ENCODE measurements at places on chromosomes 6 and 20.

DNA sequence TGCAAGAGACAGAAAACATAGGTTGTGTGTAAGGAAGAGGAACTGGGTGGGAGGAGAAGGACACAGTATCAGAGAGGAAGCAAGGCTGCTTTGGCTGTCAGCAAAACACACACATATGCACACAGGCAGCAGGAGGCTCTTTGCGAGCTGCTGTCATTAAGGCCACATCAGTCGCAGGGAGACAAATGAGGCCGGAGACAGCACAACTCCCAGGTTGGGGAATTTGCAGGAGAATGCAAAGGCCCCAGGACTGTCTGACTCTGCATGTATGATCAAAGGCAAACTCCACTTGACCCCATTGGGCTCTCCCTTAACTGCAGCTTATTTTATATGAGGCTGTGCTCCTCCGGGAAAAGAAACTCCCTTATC, 35.3 kb downstream of the METTL24 start:
- DNase-seq, result no peak

DNA sequence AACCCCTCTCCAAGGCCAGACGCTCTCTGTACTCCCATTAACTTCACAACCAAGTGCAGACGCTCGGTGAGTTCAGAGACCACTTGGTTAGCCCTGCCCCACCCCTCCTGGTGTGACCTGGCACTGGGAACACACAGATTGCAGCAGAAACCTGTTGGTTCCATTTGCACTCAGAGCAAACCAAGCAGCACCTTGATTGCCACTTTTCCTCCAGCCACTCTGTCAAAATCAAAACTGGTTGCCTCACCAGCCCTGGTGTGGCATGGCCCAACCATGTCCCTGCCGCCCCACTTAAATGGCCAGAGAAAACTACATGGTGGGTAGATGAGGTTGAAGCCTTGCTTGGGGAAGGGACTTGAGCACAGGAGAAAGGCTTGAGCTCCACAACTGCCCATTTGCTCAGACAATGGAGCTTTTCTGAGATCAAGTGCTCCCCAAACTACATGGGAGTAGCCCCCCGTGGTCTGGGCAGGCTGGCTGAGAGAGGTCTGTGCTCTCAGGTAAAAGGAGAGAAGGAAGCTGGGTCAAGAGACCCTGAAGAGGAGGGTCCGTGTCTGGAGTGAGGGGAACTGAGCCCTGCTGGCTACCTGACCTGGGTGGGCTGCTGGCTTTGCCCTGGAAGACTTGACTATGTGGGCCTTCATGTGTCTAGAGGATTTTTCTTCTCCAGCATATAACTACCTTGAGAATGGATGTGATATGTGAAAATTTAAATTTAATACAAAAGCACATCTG, 43.4 kb downstream of the PLCG1 start:
- DNase-seq, result no peak

- no peak for DNase-seq
Measured at GRCh38 chr6:165229216-165229615, 80.2 kb downstream of the C6orf118 start.

GRCh38 chr20:32966382-32966781, 37.9 kb downstream of the SUN5 start:
- no peak for DNase-seq

- DNase-seq, result no peak
Measured at GRCh38 chr20:44888226-44889103, 3.0 kb downstream of the YWHAB start.

- DNase-seq, result no peak
Measured at GRCh38 chr20:54137115-54137514, 36.7 kb downstream of the CYP24A1 start.

- DNase-seq, result no peak
Measured at GRCh38 chr6:3396503-3397180, 60.2 kb downstream of the SLC22A23 start.

DNA sequence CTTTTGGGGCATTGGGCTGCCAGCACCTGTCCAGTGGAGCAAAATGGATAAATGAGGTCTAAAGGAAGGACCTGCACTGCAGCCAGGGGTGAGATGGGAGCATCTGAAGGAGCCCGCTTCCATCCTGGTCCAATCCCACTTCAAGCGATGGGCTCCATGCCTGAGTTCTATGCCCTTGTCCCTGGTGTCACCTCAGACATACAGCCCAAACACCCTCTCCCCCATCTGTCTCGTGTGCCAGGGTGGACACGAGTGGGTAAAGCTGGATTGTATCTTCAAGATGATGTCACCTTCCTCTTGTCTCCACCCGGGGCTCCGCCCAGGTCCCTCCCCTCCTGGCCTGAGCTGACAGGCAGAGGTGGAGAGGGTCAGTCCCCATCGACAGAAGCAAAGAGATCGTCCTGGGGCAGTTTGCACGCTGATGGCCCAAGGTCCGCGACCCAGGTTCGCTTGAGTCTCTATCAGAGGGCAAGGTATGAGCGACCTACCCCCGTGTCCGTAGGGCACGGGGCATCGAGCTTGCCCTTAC, 544 bp downstream of the SMIM29 start:
- DNase-seq, result no peak

GRCh38 chr6:26187981-26188635, 100.9 kb downstream of the HFE start:
- DNase-seq, result no peak

GRCh38 chr20:20525214-20525613, 157.3 kb downstream of the INSM1 start:
- DNase-seq, result no peak

DNA sequence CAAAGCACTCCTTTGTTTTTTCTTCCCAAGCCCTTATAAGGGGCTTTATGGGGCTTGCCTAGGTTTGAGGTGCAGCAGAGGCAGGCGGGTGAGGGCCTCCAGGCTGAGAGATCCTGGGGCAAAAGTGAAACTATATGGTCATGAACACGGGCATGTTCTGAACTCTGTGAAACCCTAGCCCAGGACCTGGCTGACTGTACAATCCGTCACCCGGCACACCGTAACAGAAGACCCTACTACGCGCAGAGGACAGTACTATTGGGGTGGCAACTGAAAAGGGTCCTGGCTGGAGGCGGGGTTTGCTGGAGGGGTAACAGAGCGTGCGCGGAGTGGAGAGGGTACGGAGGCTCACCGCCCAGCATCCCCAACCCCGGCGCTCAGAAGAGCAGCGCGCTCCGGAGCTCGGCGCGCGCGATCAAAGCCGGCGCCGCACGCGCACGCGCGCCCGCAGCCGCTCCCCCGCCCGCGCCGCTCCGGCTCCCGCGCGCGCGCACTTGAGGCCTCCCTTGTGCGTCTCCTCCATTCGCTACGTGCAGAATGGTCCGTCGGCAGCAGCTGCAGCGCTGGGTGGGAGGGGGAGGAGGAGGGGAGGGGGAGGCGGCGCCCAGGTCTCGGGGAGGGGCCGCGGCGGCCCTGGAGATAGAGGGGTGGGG, 54.2 kb downstream of the MRPL14 start:
- DNase-seq, result no peak

DNA sequence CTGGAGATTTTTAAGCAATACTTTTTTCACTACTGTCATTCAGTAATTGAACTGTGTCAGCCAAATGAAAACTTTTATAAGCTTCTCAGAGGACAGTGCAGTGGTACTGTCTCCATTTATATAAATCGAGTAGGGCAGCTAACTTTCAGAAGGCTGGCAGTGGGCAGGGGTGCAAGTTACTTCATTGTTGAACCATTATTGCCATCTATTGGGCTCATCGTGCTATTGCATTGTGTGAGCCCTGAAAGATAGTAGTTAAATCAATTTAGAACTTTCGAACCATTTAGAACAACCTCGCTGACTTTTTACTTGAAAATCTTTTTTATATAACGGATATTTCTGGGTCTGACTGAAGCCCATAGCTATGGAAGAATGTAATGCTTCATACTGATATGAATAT, 347.8 kb upstream of the PLCB4 start:
- peak; percentile 8 for DNase-seq

GRCh38 chr6:10643201-10643651, 51.2 kb downstream of the C6orf52 start:
- DNase-seq, result no peak

DNA sequence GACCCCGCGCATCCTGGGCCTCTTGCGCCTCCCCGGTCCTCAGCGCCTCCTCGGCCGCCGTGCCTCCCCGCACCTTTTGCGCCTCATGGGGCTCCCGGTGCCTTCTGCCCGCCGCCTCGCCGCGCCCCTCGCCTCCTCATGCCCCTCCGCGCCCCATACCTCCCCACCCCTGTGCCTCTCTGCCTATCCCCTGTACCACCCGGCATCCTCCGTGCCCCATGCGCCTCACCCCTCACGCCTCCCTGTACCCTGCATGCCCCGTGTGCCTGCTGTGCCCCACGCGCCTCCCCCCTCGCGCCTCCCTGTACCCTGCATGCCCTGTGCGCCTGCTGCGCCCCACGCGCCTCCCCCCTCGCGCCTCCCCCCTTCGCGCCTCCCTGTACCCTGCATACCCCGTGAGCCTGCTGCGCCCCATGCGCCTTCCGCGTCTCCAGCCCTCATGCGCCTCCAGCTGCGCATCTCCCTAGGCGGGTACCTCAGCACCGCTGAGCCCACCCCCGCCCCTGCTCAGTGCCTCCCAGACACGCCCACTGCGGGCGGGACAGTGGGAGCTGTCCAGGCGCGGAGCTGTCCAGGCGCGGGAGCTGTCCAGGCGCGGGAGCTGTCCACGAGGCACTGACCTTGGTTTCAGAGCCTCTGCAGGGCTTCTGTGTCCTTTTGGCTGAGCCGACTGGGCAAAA, 37.1 kb downstream of the IGF2R start:
- DNase-seq, result no peak

DNA sequence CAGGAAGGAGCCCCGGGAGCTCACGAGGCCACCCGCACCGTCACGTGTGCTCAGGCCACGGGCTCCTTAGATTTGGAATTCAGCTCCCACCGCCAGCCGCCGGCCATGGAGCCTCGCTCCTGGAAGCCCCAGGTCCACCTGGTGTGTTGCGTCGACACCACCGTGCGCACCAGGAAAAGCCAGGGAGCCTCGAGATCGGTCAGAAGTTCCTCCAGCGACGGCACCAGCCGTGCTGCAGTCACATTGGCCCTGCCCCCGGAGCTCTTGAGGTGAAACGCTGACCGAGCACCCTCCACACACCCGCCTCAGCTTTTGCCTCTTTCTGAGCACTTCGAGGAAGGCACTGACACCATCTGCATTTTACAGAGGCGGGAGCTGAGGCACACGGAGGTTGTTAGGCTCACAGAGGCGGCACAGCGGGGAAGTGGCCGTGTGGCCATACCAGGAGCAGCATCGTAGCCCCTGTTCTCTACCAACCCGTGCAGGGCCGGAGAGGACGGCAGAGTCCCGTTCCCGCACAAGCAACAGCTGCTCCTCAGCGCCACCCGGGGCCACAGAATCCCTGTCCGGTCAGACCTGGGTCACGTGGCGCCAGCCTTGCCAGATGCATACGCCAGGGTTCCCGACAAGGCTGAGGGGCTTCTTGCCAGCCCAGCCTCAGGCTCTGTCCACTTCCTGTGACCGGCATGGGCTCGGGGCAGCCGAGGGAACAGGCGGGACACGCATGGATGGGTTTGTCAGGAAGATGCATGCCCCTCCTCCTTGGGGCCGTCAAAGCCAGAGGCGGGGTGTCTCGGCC, 7.6 kb downstream of the NKAIN4 start:
- DNase-seq, result no peak

- DNase-seq, result no peak
Measured at GRCh38 chr6:32689531-32690501, 23.4 kb upstream of the HLA-DQB1 start.

DNA sequence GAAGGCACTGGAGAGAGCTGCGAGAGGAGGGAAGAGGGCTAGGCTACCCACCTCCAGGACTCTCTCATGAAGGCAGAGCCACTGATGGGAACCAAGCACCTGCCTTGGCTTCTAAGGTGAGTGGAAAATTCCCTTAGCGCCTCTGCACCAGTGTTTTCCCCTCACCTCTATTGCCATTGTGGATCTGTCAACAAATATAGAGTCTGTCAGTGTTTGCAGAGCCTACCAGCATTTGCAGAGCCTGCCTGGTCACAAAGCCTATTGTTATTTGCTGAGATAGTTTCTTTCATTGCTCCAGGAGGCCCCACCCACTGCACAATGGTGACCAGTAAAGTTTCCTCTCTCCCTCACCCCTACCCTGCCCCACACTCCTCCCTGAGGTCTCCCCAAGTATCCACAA, 141.9 kb downstream of the MRPL14 start:
- DNase-seq, result no peak

DNA sequence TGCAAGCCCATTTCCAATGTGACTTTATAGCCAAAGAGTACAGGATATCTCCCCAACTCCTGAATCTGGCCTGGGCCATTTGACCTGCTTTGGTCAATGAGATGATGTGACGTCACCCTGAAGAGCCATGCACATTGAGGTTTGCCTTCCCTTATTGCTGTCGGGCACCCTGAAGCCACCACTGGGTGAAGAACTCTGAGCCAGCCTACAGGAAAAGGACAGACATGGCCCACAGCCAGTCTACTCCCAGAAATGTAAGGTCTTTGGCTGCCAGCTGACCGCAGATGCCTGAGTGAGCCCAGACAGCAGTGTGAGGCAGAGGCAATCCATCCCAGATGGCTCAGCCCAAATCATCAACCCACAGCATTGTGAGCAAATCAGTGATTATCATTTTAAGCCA, 3.7 kb upstream of the SYNDIG1 start:
- DNase-seq, result no peak

- no peak for DNase-seq
Measured at GRCh38 chr6:57423468-57423867, 106.0 kb downstream of the PRIM2 start.

Measured in amniotic stem cell (primary cell).